GM23338 (cell line): ENCODE measurements at places on chromosomes 7 and 10.
A peak's percentile ranks its signal among the peaks of the same experiment; 100 is the strongest.

DNA sequence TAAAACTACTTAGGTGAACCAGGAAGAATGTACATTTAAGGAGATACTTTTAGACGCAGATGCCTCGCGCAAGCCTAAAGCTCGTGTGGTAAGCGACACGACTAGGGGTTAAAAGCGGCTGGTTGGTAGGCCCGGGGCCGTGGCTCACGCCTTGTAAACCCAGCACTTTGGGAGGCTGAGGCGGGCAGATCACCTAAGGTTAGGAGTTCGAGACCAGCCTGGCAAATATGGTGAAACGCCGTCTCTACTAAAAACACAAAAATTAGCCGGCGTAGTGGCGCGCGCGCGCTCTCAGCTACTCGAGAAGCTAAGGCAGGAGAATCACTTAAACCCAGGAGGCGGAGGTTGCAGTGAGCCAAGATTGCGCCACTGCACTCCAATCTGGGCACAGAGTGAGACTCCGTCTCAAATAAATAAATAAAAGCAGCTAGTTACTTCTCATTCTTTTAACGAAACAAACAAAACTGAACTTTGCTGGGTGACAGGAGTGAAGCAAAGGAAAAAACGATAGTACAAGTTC is 879 bp downstream of the NUDT5 start:
- peak overlapping the region; percentile 88 for H3K27ac ChIP-seq
- peaks cover 14% of the 10 kb centered on the region; the same call in 1 of the 2 replicates for H3K36me3 ChIP-seq
- H3K4me1 ChIP-seq, result peaks cover 12% of the 10 kb centered on the region
- peak; percentile 40 for DNase-seq
- peak overlapping the region; percentile 79 for H3K4me3 ChIP-seq

- H3K27me3 ChIP-seq, result peaks cover 79% of the 10 kb centered on the region
- no peak overlapping the region for H3K27ac ChIP-seq
- H3K4me1 ChIP-seq, result peaks cover 19% of the 10 kb centered on the region; the same call in 1 of the 2 replicates
Observed at GRCh38 chr10:100662067-100662466, 83.3 kb upstream of the PAX2 start.

- peak; percentile 97 for DNase-seq
- H3K27ac ChIP-seq, result no peak overlapping the region
- no peaks in the 10 kb centered on the region for H3K27me3 ChIP-seq
- H3K4me1 ChIP-seq, result peaks cover 21% of the 10 kb centered on the region
- H3K4me3 ChIP-seq, result no peak overlapping the region
Observed at GRCh38 chr10:68550747-68551411, 9.3 kb upstream of the TET1 start.

DNA sequence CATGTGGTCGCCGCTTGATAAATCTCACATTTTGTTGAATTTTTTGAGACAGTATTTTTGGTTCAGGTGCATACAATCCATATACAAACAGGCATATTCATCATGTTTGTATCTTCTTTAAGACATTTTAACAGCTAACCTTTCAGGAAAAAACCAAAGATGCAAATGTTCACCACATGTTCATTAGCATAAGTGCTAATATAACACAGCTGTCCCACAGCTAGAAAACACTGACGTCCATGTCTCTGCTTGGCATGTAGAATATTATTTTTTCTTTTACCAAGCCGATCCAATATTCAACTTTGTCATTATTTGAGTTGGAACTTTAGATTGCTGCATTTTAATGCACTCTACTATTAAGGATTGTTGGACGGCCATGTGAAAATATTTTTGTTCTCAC is 31.2 kb downstream of the BMPER start:
- H3K36me3 ChIP-seq, result no peaks in the 10 kb centered on the region
- H3K4me3 ChIP-seq, result no peak overlapping the region
- H3K4me1 ChIP-seq, result peaks cover 9% of the 10 kb centered on the region
- H3K27me3 ChIP-seq, result no peaks in the 10 kb centered on the region
- H3K27ac ChIP-seq, result no peak overlapping the region

DNA sequence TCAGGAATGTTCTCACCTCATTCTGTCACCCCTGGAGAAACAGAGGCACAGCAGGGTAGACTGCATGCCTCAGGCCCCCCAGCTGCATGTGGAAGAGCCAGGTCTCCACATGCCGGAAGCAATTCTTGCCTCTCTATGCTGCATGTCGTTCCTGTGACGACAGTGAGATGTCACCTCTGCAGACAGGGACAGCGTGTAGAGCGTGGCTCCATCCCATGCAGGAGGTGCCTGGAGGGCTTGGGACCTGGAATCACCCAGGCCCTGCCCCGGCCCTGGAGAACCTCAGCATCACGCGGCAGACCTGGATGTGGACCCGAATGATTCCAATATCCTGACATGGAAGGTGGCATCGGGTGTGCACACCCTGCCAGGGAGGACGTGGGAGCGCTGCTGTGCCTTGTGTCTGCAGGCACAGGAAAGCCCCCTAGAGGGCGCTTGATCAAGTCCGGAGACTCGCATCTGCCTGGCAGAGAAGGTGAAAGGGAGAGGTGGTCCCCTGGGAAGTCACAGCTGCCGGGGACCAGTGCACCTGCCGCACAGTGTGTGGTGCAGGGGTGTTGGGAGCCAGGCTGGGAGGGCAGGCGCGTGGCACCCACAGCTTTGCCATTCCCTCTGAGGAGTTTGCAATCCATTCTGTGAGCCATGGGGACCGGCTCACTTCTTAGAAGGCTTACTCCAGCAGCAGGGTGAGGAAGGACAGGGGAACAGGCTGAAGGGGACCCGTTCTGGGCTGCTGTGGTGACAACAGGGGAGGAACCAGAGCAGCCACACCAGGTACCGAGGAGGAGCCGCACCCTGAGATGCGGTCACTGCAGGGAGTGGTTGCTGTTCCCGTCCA is 45.3 kb upstream of the EN2 start:
- no peak overlapping the region for H3K4me3 ChIP-seq
- H3K27ac ChIP-seq, result no peak overlapping the region
- DNase-seq, result peak; percentile 89
- no peaks in the 10 kb centered on the region for H3K4me1 ChIP-seq
- H3K27me3 ChIP-seq, result no peaks in the 10 kb centered on the region

DNA sequence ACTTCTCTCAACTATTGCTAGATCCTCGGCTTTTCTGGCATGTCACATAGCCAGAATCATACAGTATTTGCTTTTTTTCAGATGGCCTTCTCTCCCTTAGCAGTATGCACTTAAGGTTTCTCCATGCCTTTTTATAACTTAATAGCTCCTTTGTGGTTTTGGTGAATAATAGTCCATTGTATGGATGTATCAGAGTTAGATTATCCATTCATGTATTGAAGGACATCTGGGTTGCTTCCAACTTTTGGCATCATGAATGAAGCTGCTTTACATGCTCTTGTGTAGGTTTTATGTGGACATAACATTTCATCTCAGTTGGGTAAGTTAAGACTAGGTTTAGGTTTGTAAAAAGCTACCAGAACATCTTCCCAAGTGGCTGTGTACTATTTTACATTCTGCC is 4.6 kb downstream of the ATP5F1C start:
- no peak overlapping the region for H3K27ac ChIP-seq
- no peaks in the 10 kb centered on the region for H3K27me3 ChIP-seq
- no peak for DNase-seq
- H3K36me3 ChIP-seq, result peaks cover 10% of the 10 kb centered on the region
- H3K4me1 ChIP-seq, result peaks cover 12% of the 10 kb centered on the region
- H3K4me3 ChIP-seq, result no peak overlapping the region

- no peak overlapping the region for H3K27ac ChIP-seq
- no peaks in the 10 kb centered on the region for H3K27me3 ChIP-seq
- DNase-seq, result no peak
- no peaks in the 10 kb centered on the region for H3K36me3 ChIP-seq
Observed at GRCh38 chr10:79264942-79265341, 82.3 kb upstream of the PPIF start.

DNA sequence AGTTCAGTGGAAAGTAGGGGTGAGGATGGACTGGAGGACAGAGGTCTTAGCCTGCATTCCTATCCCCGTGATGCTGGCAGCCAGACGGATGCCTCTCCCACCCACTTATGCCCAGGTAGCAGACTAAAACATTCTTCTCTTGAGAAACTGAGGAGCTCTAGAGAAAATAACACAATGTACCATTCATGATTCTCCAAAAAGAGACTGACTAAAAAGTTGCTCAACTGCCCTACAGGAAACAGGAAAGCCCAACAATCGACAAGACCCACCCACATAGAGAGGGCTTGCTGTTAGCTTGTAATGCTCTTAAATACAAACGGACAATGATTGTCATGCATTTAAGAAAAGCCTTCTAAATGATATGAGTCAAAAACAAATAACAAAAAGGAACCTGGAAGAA is 33.2 kb upstream of the PDE1C start:
- no peaks in the 10 kb centered on the region for H3K36me3 ChIP-seq
- H3K4me3 ChIP-seq, result no peak overlapping the region
- H3K27me3 ChIP-seq, result no peaks in the 10 kb centered on the region

DNA sequence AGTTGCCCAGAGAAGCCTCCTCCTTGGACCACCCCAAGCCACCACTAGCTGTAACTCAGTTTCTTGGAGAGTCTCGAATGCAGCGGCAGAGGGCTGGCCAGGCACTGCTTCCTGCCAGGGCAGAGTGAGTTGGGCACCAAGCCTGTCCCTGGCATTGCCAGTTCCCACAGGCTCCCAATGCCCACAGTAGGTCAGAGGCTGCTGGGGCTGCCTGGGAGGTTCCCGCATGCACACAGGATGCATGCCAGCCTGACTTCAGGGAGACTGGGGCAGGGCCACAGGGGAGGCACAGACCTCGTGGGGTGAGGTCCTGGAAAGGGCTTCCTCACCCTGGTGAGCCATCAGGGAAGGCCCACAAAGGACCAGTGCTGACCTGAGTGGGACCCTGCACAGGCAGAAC is 152.8 kb downstream of the ZNF248 start:
- H3K27me3 ChIP-seq, result no peaks in the 10 kb centered on the region
- H3K4me3 ChIP-seq, result no peak overlapping the region
- H3K4me1 ChIP-seq, result no peaks in the 10 kb centered on the region
- no peak overlapping the region for H3K27ac ChIP-seq
- no peaks in the 10 kb centered on the region for H3K36me3 ChIP-seq

DNA sequence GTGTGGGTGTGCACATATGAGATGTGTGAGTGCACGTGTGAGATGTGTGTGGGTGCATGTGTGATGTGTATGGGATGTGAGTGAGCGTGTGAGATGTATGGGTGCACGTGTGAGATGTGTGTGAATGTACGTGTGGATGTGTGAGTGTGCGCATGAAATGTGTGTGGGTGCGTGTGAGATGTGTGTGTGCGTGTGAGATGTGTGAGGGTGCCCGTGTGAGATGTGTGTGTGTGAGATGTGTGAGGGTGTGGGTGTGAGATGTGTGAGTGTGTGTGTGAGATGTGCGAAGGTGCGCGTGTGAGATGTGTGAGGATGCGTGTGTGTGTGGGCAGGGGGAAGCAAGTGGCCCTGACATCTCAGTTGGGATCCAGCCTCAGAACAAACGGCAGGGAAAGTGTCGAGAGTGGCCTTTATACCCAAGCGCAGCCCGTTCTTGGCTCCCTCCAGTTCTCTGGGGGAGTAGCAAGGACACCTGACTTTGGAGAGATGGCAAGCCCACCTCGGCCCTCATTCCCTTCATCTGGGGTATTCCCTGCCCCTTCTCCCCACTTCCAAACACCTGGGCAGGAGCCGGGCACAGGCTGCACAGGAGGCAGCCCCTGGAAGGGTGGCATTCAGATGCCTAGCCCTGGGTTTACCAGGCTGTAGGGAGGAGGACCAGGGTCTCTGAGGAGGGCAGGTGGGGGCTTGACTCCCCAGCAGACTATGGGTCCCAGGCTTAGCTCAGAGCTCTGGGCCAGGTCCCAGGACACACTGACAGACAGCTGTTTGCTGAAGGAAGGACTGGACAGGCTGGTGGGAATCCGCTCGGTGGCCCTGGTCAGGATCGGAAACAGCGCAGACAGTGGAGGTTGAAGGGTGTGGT is 31.6 kb downstream of the PPIF start:
- H3K27ac ChIP-seq, result no peak overlapping the region
- no peaks in the 10 kb centered on the region for H3K27me3 ChIP-seq
- no peak overlapping the region for H3K4me3 ChIP-seq

GRCh38 chr7:33698692-33699128 is 206.6 kb upstream of the BMPER start:
- H3K27ac ChIP-seq, result no peak overlapping the region
- H3K4me3 ChIP-seq, result no peak overlapping the region
- peaks cover 5% of the 10 kb centered on the region for H3K27me3 ChIP-seq
- no peaks in the 10 kb centered on the region for H3K4me1 ChIP-seq
- no peak for DNase-seq
- no peaks in the 10 kb centered on the region; the same call in 1 of the 2 replicates for H3K36me3 ChIP-seq

- no peak overlapping the region for H3K27ac ChIP-seq
- peaks cover 12% of the 10 kb centered on the region for H3K4me1 ChIP-seq
- DNase-seq, result no peak
- no peak overlapping the region for H3K4me3 ChIP-seq
- H3K27me3 ChIP-seq, result no peaks in the 10 kb centered on the region
Observed at GRCh38 chr7:8185926-8186683, 75.9 kb downstream of the ICA1 start.

DNA sequence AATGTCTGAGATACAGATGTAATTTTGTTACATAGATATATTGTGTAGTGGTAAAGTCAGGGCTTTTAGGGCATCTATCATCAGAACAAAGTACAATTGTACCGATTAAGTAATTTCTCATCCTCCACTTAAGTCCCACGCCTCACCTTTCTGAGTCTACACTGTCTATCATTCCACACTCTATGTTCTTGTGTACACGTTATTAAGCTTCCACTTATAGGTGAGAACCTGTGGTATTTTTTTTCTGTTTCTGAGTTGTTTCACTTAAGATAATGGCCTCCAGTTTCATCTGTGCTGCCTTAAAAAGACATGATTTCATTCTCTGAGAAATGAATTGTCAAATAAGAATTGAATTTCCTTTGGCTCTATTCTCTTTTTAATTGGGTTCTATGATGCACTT is 15.5 kb upstream of the OSBPL3 start:
- no peak overlapping the region for H3K4me3 ChIP-seq
- H3K27ac ChIP-seq, result no peak overlapping the region
- no peaks in the 10 kb centered on the region for H3K27me3 ChIP-seq
- no peak for DNase-seq
- no peaks in the 10 kb centered on the region for H3K4me1 ChIP-seq

DNA sequence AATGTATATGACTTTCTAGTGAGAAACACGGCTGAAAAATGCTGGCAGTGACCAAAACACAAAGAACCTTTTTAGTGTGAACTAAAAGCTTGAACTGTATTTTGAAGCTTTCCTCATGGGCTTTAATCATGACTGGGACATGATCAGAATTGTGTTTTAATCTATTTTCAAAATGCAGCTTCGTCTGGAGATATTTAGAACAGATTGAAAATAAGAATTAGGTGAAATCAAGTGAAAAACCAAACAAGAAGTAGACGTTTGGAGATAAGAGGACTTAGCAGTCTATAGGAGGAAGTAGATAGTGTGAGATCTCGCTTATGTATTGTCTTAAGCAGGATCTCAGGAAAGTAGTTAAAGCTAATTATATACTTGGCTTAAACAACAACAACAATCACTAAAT is 865.4 kb upstream of the MBL2 start:
- H3K4me3 ChIP-seq, result no peak overlapping the region
- no peaks in the 10 kb centered on the region for H3K36me3 ChIP-seq
- no peak overlapping the region for H3K27ac ChIP-seq
- DNase-seq, result no peak
